ENCODE measurements at places on chromosomes 5 and 9.
A peak's percentile ranks its signal among the peaks of the same experiment; 100 is the strongest.

GRCh38 chr9:102209176-102209575, 470.7 kb upstream of the GRIN3A start:
- no peak for DNase-seq

- no peak for DNase-seq
Observed at GRCh38 chr9:116390303-116391228, 237.0 kb downstream of the PAPPA start.

DNA sequence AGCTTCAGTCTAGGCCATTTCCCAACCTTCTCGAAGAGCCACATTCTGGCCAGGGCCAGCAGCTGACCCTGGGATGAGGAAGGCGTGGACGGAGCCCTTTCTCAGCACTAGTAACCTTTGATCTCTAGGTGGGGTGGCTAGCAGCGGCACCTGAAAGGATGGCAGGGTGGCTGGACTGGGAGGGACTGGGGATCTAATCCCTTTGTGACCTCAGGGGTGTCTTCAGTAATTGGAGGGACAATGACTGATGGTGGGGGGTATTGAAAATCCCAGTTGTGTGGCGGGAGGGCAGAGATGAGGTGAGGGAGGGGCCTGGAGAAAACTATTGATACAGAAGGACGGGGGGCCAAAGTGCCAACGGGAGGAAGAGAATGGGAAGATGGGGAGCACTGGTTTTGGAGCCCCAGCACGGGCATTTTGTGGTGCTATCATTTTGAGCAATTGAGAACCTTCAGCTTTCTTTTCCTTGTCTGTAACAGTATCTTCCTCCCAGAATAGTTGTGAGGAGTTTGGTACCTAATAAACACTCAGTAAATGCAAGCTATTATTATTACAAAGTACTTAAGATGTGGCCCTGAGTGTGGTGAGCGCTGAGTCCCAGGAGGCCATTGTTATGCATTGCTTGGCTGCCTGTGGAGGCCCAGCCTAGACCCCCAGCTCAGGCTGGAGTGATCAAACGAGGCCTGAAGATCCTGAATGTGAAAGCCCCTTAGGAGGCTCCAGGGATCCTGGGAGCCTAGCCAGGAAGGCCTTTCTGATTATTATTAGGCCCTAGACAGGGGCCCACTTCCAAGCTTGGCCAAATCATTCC, 37.3 kb upstream of the UBE2D2 start:
- DNase-seq: no peak

DNA sequence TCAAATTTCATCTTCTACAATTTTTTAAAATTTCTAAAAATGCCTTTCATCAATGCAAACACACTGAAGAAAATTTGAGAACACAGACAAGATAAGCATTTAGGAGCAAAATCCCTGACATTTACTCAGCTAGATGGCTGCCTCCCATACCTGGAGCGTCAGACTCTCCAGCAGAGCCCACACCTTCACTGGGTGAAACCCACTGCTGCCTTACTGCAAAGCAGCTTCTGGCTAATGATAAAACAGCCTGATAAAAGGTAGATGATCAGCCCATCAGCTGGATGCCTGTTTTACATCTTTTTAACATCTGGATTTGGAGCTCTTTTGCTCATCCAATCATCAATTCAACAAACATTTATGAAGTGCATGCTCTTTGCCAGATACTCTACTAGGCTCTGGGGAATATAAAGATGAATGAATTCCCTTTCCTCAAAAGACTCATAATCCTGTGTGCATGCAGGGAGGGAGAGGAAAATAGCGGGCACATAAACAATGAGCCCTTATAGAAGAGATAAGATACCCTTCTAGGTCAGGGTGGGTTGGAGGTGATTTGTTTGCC, 271.2 kb downstream of the SAXO1 start:
- no peak for DNase-seq

DNA sequence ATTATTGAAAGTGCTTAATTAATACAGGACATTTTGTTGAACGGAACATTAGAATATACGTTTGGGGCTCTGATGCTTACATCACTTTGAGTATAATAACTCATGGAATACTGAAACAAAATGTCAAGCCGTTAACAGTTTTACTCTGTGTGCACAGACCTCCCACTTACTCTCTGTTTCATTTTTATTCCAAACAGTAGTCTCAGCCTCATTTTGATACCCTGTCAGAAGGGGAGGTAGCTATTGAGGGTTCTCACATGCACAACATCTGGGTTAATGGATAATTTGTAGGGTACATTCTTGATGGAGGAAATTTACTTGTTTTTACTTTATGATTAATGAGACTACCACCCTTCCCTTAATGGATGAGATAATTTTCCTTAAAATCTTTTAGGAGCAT, 59.0 kb downstream of the SCAMP1 start:
- no peak for DNase-seq

- DNase-seq: peak; percentile 6
Observed at GRCh38 chr5:135206862-135207261, 172.8 kb upstream of the PITX1 start.

Measured in stimulated activated CD8-positive, alpha-beta memory T cell treated with anti-CD3 and anti-CD28 coated beads, Interleukin-4, amount 100 ng/mL, for 48 hours (primary cell).